ENCODE measurements at places on chromosomes 13 and 19.

GRCh38 chr19:16378291-16378889, 53.8 kb downstream of the KLF2 start:
- DNase-seq: no peak

GRCh38 chr19:45151320-45151719, 9.5 kb downstream of the NKPD1 start:
- DNase-seq: no peak

- no peak for DNase-seq
Measured at GRCh38 chr13:110780422-110780821, 66.9 kb downstream of the ING1 start.

- no peak for DNase-seq
Measured at GRCh38 chr19:52297601-52298364, 814 bp downstream of the ZNF480 start.

DNA sequence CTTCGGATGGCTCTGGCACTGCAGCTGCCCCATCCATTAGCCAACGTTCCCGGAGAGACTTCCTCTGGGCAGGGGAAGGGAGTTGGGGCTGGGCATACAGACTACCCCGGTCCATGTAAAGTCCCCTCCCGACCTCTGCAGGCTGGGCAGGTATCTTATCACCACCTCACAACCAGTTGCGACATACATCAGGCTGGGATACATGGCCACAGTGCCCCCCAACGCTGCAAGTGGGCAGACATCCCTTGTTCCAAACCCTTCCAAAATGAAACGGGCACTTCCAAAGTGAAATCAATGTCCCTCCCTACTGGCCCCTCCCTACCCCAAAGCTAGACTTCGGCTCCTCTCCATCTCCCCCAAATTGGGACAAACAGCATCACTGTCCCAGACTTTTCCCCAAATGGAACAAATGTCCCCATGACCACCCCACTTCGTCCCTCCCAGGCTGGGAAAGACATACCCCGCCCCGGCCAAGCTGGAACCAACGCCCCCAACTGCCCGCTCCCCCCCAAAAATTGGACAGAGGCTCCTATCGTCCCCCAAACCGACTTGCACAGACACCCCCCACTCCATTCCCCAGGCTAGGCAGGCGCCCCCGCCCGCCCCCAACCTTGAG, 5.0 kb downstream of the PALM3 start:
- no peak for DNase-seq

DNA sequence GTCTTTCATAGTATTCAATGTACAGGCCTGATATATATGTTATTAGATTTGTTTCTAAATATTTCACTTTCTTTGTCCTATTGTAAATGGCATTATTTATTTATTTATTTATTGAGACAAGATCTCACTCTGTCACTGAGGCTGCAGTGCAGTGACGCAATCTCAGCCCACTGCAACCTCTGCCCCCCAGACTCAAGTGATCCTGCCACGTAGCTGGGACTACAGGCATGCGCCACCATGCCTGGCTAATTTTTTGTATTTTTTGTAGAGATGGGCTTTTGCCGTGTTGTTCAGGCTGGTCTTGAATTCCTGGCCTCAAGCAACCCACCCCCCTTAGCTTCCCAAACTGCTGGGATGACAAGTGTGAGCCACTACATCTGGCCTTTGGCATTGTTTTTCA, 5.4 kb upstream of the GAS6 start:
- DNase-seq: no peak

DNA sequence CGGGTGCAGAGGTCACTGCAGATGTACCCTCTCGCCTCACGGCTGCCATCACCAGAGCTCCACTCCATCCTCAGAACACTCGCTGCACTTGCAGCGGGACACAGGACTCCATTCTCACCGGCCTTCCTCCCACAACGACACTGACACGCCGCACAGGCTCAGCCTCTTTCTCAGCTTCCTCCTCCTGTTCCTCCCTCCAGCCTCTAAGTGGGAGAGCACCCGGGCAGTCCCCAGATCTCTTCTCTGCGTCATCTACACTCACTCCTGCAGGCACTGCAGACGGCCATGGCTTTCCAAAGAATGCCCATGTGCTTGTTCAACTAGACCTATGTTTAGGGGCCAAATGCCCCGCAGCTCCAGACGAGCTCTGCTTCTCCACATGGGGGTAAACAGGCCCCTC, 14.3 kb upstream of the FKRP start:
- no peak for DNase-seq

DNA sequence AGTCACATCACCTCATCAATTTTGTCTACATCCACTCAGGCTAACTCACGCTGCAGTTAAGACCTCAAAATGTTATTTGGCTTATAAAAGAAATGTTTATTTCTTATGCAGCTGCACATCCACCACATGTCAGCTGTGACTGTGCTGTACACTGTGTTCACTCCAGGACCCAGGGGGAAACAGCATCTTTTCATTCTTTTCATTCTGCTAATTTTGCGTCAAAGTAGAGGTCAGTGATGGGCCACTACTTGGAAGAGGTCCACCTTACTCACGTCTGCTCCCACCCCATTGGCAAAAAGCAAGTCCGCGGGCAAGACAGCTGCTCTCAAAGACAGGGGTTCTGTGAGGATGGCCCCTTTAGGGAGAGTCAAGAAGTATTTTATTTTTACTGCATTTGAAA, 4.5 kb upstream of the DCT start:
- DNase-seq: no peak

DNA sequence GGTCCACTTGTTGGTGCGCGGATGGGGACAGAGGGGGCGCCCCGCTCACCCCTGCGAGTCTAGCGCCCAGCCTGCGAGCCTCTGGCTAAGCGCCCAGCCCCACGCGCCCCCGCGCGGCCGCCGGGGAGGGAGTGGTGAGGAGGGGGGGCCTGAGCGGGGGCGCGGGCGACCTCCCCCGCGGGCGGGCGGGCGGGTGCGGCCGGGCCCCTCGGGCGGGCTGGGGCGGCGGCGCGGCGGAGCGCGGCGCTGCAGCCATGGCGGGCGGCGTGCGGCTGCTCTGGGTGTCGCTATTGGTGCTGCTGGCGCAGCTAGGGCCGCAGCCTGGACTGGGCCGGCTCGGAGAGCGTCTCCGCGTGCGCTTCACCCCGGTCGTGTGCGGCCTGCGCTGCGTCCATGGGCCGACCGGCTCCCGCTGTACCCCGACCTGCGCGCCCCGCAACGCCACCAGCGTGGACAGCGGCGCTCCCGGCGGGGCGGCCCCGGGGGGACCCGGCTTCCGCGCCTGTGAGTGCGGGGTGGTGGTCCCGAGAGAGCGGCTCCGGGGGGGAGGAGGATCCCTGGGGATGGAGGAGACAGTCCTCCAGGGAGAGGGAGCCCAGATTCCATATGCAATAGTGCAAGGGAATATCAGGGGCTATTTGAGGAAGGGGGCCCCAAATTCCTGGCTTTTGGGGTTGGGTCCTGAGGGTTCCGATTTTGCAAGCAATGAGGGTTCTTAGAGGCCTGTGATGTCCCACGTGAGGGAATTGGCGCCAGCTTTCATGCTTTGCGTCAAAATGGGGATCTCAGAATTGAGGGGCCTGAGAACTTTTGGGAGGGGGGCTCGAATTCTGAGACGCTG, at the start of gene LTBP4:
TSS of gene LTBP4 (plus strand) at position 236 of the 841 bp plus-strand sequence. CDS start at position 255, 19 bp downstream.
- DNase-seq: no peak

- DNase-seq: no peak
Measured at GRCh38 chr19:8025316-8025715, 19.9 kb upstream of the ELAVL1 start.

DNA sequence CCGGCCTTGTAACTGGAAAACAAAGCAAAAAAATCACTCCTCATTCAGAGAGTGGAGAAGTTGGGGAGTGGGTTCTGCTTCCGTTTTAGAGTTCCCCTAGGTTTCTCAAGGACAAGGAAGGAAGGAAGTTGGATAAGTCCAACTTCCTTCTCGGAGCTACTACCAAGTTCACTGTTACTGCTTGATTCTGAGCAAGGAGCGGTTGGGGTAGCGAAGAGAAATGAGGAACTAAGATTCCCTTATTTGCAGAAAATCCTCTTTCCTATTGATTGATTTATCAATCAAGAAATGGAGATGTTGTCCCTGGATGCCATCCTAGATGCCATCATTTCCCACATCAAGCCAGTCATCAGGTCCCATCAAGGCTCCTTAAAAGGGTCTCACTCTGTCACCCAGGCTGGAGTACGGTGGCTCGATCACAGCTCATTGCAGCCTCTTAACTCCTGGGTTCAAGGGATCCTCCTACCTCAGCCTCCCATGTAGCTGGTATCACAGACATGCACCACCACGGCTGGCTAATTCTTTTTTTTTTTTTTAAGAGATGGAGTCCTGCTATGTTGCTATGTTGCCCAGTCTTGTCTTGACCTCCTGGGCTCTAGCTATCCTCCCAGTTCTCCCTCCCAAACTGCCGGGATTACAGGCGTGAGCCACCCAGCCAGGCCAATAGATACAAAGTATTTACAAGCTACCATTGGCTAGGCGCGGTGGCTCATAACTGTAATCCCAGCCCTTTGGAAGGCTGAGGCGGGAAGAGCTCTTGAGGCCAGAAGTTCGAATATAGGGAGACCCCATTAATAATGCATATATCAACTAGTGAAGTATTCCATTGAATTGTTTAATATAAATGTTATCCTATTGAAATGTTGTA, 809 bp upstream of the B9D2 start:
- no peak for DNase-seq

DNA sequence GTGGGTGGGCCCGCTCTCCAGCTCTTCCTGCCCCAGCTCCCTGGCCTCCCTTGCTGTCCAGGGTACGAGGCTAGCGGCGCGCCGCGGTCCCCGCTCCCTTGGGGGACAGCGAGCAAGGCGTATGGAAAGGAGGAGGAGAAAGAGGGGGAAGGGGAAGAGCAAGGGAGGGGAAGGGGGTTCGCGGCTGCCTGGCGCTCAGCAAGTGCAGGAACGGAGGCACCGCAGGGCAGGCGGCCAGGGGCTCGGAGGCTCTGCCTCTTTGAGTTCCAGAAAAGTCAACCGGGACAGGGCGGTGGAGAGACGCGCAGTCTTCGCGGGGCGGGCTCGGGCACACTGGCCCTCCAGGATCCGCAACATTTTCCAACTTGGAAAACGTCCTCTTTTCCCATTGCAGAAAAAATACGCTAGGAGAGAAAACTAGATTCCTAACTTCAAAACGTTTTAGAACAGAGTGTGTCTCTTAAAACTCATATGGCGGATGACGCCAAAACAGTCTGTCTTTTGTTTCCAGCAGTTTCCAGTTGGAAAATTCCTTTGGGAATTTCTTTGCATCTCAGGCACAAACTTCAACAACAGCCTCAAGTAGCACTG, 23.1 kb upstream of the TNFRSF19 start:
- no peak for DNase-seq

DNA sequence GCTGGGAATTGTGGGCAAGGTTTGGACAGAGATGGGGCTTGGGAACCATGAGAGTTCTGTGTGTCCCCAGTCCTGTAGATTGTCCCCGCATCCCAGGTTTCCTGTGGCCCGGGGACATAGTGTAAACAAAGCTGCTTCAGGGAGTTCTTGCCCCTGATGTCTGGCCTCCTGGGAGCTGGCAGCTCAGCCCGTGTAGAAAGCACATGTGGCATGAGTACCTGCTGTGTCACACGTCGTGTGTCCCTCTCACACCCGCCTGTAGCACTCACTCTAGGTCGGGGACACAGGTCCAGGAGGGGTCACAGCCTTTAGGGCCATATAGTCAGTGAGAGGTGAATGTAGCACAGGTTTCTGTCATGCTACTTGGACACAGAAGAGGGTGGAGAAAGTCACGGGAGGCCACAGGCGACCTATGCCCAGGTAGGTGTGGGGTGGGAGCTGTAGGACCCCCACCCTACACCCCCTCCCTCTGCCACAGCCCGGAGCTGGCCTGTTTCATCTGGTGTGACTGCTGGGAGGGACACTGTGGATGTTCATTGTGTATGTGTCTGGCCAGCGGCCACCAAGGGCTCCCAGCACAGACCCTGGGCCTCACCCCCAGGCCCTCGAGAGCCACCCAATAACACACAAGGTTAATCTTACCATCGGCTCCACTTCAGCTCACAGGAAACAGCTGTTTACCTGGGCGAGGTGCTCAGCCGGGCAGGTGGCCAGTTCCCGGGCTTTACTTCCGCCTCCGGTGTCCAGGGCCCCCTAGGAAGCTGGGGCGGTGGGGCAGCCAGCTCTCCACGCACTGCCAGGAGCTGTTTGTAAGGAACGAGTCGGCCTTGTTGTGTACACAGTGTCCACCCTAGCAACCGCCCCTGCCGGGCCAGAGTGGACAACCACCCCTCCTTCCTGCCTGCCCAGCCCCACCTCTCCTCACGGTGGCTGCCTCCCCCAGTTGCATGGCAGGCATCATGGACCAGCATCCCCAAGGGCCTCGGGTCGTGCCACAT, 49.7 kb downstream of the COMP start:
- DNase-seq: no peak

- no peak for DNase-seq
Measured at GRCh38 chr13:20828539-20829364, 55.0 kb upstream of the EEF1AKMT1 start.

All from stimulated activated CD4-positive, alpha-beta T cell treated with anti-CD3 and anti-CD28 coated beads, Interleukin-4, amount 100 ng/mL, for 1 hour (primary cell).